IPS DF 19.7 (cell line): ENCODE measurements at places on chromosomes 7 and 10.

DNA sequence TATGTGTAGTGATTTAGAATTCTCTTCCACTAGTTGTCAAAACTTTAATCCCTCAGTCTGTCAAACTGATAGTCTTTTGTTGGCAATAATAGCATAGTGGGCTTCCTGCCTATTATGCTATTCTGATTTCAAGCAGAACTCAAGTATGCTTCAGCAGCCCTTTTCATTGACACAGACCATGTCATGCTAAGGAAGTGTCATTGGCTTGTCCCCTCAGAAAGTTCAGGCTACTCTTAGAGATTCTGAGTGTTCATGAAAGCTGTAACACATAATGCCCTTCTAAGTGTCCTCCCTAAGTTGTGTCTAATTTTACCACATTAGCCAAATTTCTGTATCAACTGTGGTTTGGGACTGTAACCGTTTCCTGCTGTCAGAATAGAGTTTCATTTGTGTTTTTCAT is 198.7 kb downstream of the THSD7A start:
- DNase-seq: no peak

DNA sequence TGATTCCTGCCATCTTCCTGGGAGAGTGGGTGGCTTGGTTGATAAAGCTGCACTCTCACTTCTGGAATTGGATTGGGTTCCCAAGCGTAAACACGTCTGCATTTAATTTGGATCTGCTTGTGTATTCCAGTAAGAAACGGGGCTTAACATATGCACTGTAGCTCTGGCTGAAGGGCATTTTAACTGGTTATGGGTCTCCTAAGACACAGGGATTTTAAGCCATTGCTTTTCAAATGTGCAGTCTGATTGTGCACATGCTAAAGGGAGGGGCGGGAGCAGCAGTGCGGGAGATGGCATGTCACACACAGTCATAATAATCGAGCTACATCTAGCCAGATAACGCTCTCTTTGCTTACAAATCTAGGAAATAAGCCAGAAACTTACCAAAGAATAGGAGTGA is 247.3 kb upstream of the LYZL1 start:
- no peak for DNase-seq

DNA sequence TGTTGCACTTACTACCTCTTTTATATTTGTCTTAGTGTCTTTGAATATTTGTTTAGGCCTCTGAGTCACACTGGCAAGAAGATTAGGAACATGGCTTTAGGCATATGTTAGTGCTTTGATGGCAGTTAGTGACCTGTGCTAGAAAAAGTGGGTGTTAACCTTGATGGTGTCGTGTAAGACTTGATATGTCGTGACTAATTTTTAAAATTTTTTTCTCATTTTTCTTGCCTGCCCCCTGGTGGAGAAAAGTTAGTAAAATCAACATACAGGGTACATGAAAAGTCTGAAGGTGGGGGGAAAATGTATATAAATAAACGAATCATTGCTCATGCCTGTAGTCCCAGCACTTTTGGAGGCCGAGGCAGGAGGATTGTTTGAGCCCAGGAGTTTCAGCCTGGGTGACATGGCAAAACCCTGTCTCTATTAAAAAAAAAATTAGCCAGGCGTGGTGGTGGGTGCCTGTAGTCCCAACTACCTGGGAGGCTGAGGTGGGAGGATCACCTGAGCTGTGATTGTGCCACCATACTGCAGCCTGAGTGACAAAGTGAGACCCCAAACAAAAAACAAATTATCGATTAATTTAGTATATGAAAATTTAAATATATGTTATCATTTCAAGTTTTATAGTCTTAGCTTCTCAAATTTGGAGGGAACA is 44.6 kb downstream of the TAX1BP1 start:
- DNase-seq: peak; percentile 5

DNA sequence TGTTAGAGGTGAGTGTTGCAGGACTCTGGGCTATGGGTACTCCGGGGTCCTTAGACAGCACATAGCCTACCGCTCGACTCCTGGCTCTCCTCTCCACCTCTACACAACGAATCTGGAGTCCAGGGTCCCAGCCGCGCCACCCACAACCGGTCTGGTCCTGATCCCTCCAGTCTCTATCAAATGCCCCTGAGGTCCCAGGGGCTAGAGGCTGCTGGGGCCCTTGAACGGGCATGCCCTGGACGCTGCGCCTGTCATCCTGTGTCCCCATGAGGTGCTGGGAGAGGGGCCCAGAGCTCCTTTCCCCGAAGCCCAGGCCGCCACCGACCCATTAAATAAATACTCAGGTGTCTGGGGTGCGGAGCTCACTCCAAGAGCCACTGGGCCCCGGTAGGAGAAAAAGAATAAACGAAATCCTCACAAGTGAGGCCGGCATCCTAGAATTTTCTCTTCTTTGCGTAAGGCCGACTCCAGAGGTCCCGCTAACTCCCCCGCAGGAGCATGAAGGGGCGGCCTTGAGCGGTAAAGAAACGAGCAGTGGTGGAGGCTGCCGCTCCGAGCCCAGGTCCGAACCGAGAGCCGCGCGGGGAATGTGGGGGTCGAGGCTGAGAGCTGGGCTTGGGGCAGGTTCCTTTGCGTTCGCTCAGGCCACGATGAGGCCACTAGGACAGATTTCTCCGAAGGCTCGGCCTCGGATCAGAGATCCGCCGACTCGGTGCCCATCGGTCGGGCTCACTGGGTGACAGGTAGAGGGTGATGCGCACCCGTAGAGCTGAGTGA is 166.7 kb downstream of the NRF1 start:
- no peak for DNase-seq

DNA sequence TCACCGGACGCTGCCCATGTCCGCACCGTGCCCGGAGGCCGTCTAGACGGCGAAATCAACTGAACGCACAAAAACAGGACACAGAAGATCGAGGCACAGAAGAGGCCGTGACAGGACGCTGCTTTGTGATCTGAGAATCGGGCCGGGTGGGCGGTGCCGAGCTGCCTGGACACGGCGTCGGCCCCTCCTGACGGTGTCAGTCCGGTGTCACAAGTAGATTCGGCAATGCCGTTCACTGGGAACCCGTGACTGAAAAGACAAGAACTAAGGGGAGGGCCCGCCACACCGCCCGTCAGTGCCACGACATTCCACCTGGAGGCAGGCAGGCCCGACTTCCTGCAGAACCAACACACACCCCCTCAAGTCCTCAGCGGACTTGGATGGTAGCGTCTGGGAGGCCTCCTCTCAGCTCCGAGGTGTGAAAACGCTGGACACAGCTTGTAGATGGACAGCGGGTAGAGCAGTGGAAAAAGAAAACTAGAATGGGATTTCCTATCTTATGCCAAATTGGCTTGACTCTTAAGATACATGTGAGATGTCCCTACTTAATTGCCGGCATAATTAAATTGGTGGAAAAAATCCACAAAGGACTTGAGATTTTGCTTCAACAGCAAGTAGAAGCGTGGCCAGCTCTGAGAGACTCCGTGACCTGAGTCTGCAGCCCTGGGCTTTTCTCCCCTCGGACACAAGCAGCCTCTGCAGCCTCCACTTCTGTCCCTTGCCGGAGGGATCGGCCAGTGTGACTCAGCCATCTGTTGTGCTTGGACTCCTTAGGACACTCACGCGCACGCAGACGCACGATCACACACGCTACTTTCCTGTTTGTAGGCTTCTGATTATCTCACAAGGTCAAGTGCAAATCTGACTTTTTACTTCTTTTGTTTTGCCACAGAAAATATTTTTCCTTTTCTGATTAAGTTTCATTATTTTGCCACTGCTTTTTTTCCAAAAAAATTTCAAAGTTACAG is 269.0 kb downstream of the DIP2C start:
- DNase-seq: no peak

- no peak for DNase-seq
These were observed 107.2 kb upstream of the STEAP1B start for GRCh38 chr7:22607180-22607579.

GRCh38 chr7:98202367-98203195 is 8.7 kb upstream of the BHLHA15 start:
- no peak for DNase-seq

- DNase-seq: no peak
These were observed 78.1 kb upstream of the ANLN start for GRCh38 chr7:36311539-36311938.

DNA sequence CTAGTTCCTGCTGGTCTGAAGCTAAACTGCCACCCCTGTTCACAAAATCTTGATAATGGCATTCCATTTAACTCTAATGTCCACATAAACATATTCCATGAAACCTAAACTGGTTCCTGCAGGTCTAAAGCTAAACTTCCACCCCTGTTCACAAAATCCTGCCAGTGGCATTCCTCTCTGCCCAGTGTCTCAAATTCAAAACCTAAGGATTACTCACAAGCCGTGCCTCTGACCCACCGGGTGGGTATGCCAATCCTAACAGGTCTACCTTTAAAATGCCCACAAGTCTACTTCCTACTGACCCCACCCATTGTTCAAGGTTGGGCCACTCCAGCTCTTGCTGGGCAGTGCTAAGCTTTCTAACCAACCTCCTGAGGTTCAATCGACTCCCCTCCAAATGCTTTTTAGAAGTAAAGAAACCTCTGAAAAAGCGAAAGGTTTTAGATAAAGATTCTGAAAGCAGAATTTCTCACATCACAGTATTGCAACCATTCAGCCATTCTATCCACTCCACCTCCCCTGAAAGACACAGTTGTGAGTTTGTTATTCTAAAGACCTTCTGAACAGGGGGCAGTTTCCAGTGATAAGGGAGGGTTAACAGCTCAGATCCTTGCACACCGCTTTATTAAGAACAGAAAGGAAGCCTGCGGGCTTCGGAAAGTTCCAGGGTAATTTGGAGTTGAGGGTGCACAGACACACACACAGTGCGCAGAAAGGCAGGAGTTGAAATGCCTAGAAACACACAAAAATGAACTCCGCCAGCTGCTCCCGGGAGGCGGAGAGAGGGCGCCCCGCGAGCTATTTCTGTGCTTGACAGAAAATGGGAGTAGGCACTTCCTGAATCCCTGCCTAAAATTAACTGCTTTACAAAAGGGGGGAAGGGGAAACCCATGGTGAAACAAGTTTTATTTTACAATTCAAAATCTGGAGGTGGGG is 87.7 kb downstream of the TNS3 start:
- no peak for DNase-seq

- DNase-seq: no peak
These were observed 128.2 kb downstream of the SPAG6 start for GRCh38 chr10:22473459-22473858.

GRCh38 chr7:23246555-23246954 is at the start of gene GPNMB:
TSS of gene GPNMB (plus strand) at chr7:23246775. CDS start at chr7:23246858, 83 bp downstream.
- no peak for DNase-seq

DNA sequence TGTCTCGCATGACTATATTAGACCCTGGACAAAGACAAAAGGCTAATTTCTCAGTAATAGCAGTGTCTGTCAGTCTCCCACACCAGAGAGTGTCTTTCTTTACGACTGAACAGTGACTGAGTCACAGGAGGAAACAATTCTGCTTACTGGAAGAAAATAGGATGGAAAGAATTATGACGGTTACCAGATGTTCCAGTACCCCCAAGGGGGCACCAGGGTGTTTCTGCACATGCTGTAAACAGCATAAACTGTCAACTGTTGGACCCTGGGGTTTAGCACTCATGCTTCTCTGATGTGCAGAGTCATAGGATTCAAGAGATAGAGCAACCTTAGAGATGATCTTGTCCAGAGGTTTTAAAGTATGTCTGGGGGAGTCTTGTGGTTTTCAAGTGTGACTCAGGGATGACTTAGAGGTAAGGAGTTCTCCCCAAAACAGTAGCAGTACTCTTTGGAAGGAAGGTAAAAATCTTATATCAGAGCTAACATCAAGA is 291.7 kb downstream of the THSD7A start:
- no peak for DNase-seq

GRCh38 chr7:30880941-30881340 is 30.7 kb upstream of the AQP1 start:
- DNase-seq: no peak

DNA sequence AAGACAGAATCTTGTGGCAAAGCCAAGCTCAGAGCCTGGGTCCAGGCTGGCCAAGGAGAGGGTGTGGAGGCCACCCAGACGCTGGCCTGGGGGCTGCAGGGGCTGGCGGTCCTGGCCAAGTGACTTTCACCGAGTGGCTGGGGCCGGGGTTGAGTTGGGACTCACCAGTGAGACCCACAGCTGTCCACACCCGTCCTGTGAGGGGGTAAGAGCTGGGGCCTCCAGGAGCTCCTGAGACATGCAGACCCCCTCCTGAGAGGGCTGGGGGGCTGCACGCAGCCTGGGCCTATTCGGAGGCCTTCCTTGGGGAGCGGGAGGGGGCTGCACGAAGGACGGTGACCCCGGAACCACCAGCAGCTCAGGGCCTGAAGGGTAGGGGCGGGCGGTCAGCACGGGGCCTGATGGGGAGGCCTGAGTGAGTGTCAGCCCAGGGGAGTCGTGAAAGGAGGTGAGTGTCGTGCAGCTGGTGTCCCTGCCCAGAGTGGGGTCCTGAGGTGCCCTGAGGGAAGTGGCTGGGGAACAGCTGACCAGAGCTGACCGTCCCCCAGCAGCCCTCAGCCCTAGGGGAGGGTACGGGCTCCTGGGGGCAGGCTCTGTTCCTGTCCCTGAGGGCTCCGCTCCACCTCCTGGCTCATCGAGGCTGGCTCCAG is 100.9 kb downstream of the FOXL3 start:
- no peak for DNase-seq

GRCh38 chr7:3356173-3356572 is 55.1 kb downstream of the SDK1 start:
- DNase-seq: no peak

DNA sequence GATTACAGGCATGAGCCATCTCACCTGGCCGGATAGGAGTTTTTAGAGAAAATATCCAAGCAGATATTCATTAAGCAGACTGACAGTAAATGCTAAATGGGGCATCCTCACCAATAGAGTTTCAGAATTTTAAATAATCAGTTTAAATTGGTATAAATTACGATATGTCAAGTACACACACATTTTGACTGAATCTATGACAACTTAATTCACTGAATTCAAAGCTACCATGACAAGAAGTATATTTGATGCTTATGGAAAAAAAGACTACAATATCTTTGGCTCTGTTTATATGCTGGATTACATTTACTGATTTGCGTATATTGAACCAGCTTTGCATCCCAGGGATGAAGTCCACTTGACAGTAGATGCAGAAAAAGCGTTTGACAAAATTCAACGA is 774.7 kb downstream of the PCDH15 start:
- DNase-seq: no peak

DNA sequence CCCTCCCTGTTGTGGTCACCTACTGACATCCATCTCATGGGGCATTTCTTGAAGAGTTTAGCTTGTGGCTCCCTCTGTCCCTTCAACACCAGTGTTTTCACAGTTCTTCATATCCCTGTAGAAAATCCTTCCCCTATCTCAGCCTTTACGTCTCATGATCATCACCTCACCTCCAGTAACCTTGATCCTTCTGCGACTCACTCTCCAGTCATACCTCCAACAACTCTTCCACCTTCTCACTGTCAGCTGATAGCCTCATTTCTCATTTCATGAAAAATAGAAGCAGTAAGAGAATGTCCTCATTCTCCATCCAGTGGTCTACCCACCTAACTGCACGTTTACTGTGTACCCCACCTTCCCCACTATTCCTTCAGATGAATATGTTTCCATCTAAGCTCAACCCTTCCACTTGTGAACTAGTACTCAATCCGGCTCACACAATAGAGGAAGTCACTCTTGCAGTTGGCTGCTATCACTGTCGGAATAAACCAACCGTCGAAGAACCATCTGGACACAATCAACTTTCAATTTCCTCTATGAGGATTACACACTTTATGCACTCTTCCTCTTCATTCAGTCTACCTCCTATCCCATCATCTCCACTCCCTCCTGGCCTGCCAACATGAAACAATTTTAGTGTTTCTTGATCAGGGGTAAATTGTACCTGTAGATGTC is 256.0 kb downstream of the AHR start:
- DNase-seq: no peak

- DNase-seq: no peak
These were observed 83.1 kb downstream of the LRRN3 start for GRCh38 chr7:111173990-111174389.
